ENCODE measurements at places on chromosomes 6 and 20.

DNA sequence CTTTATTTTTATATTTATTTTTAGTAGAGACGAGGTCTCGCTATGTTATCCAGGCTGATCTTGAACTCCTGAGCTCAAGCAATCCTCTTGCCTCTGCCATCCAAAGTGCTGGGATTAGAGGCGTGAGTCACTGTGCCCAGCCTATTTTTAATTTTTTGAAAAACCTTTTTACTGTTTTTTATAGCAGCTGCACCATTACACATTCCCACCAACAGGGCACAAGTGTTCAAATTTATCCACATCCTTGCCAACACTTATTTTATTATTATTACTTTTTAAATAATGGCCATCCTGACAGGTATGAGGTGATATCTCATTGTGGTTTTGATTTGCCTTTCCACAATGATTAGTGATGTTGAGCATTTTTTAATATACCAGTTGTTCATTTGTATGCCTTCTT lies 42.5 kb downstream of the PACSIN1 start:
- DNase-seq = no peak

- DNase-seq = no peak
These were observed 82.7 kb downstream of the TIAM2 start for GRCh38 chr6:155077784-155078183.

GRCh38 chr6:14573267-14573666 lies 455.7 kb downstream of the CD83 start:
- no peak for DNase-seq

GRCh38 chr6:149114167-149114566 lies 203.3 kb upstream of the TAB2 start:
- no peak for DNase-seq

- no peak for DNase-seq
These were observed 305.4 kb upstream of the MAP3K7 start for GRCh38 chr6:90892271-90892670.

- no peak for DNase-seq
These were observed 4.9 kb downstream of the CENPQ start for GRCh38 chr6:49468042-49468441.

- DNase-seq = no peak
These were observed 9.2 kb downstream of the SIM1 start for GRCh38 chr6:100455230-100456124.

- no peak for DNase-seq
These were observed 149.2 kb upstream of the EXOC2 start for GRCh38 chr6:842141-842540.

- DNase-seq = no peak
These were observed 153.9 kb downstream of the UTRN start for GRCh38 chr6:144439016-144439415.

GRCh38 chr6:84738996-84739865 lies 25.2 kb downstream of the TBX18 start:
- no peak for DNase-seq

DNA sequence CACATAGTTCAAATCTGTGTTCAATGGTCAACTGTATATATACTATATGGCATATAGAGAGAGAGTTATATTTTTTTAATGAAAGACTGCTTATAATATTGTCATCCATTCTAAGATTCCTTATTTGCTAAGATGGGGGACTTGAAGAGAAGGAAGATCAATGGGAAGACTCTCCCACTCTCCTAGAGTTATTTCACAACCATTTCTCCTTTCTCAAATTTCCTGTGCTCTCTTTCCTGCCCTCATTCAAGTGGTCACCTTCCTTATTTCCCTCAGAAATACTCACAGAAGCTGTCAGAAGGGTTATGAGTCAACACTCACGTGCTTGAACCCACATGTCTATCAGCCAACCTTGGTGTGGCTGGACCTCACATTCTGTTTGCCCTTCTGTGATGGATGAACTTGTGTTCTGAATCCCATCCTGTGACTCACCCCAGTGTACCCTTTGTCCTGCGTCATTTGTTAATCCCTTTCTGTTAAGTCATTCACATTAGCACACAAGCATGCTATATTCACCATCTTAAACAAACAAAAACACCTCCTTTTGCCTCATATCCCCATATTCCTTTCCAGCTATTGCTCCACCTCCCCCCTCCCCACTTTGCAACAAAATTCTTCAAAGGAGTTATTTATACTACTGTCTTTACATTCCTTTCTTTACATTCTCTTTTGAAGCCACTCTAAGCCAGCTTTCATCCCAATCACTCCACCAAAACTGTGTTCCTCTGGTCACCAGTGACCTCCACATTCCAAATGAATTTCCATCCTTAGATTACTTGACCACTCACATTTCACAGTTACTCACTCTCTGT lies 279.3 kb upstream of the TCF21 start:
- no peak for DNase-seq

DNA sequence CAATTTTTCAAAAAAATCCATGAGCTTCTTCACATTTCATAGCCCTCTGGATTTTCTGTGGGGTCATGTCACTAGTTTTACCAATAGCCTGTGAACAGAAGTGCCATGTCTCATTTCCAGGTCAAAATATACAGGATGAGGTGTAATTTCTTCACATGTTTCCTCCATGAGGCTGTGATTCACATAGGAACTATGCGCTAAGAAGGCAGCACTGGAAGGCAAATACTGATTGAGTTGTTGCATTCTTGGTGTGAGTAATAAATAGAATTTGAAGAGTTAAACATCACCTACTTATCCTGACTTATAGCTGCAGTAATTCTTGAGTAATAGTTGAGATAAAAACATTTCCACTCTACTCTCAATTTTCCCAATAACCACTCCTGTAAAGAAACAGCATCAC lies 442.3 kb downstream of the HAO1 start:
- DNase-seq = no peak

GRCh38 chr20:36585410-36586125 lies 12.2 kb downstream of the TGIF2 start:
- no peak for DNase-seq

GRCh38 chr6:133774356-133774755 lies 114.6 kb upstream of the TCF21 start:
- DNase-seq = no peak

GRCh38 chr20:2859330-2860121 lies 13.8 kb upstream of the PTPRA start:
- no peak for DNase-seq

GRCh38 chr6:118902726-118903125 lies 8.8 kb downstream of the ASF1A start:
- DNase-seq = no peak

GRCh38 chr6:161064915-161065314 lies 73.3 kb downstream of the MAP3K4 start:
- DNase-seq = no peak

- peak; percentile 73 for DNase-seq
These were observed 50.1 kb upstream of the SLC32A1 start for GRCh38 chr20:38674092-38674764.

DNA sequence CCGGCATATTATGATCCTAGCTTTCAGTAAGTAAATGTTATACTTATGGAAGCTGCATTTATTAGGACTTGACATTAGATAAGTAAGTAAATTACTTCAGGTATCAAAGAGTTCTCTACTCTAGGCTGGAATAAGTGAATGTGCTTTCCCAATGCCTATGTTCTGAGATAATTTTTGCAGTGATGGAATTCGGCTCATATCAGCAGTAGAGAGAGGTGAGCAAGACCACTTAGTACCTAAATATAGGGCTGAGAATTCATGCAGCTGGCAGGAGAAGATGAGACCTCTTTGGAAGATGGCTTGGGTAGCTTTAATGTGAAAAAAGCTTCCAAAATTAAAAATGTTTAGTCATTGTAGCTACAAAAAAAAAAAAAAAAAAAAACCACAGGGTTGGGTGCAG lies 13.3 kb upstream of the BEND3 start:
- no peak for DNase-seq

DNA sequence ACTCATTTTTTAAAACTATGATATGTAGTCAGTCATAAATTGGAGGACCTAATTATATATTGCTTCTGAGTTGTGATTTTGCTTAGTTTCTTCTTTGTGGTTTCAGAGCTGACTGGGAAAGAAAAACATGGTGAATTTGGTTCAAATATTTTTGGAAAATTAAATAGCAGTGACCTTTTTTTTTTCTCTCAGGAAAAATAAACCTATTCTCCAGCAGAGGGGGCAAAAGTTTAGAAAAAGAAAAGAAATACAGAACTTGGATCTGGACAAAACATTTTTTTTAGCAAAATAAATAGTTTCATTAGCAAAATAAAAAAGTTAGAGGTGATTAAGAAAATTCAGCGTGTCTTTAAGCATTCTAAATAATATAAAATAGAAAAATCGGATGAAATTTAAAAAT lies 10.2 kb downstream of the COL10A1 start:
- DNase-seq = no peak

DNA sequence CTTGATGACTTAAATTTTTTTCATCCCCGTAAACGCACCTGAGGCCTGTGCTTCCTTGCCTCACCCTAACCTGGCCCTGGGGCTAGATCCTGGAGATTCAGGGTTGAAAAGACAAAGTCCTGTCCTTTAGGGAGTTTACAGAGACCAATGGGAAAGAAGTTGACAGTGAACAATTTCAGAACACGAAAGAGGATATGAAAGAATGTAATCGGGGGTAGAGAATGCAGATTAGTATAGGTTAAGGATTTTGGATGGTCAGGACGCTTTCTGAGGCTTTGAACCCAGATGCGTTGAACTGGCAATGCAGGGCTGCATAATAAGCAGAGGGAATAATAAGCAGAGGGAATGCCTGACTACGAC lies 1.7 kb upstream of the FBXO5 start:
- no peak for DNase-seq

- DNase-seq = no peak
These were observed 17.5 kb downstream of the AGPAT4 start for GRCh38 chr6:161256407-161256806.

DNA sequence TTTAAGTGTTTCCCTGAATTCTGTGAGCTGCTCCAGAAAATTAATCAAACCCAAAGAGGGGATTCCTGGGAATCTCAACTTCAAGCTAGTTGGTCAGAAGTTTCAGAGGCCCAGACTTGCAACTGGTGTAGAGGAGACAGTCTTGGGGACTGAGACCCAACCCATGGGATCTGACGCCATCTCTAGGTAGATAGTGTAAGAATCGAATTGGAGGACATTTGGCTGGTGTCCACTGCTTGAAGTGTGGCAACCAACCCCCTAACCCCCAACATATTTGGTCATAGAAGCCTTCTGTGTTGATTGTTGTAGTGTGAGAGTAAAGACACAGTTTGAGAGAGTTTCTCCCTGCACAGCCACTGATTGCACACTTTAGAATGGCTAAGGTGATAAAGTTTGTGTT lies 103.5 kb upstream of the CARMIL1 start:
- no peak for DNase-seq

DNA sequence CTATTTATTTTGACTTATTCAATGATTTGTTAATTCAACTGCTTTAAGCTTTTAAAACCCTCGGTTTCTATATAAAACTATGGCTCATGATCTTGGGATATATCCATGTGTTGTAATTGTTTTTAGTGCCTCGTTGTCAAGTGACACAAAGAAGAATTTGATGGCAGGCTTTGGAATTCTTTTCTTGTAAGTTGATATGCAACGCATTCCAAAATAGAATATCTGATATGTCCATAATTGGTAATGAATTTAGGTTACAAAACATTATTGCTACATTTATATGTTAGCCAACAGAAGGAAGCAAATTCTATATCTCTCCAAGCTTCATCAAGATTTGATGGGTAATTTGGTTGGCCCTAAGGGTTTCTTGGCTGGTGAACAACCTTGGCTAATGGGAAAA lies 220.4 kb upstream of the RIMS1 start:
- DNase-seq = no peak

GRCh38 chr6:84681693-84682326 lies 82.6 kb downstream of the TBX18 start:
- DNase-seq = no peak

DNA sequence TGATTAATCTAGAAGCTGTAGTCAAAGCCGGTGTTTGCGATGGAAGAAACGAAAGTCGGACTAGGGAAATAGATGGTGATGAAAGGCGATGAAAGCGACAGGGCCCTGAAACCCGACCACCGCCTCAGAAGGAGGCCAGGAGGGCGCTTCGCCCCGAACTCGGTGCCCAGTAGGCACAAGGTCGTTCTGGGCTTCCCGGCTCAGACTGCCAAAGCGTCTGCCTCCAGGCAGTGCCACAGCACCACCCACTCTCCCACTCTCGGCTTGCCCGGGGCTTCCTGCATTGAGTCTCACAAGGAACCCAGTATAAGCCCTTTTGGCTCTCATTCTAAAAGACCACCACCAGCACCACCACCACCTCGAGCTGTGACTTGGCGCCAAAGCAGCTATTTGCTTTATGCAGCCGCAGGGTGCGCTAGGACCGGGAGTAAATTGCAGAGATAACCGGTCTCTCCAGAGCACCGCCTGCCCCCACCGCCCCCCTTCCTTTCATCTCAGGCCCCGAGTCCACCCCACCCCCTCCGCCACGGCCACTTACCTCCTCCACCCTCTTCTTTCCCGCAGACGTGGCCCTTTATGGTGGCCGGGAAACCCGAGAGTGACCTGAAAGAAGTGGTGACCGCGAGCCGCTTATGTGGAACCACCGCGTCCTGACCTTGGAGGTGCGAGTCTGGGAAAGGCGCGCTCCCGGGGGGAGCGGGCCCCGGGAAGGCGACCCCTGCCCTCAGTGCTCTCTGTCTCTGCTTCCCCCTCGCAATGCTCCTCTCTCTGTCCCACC lies 2.4 kb downstream of the TCF21 start:
- peak; percentile 33 for DNase-seq

DNA sequence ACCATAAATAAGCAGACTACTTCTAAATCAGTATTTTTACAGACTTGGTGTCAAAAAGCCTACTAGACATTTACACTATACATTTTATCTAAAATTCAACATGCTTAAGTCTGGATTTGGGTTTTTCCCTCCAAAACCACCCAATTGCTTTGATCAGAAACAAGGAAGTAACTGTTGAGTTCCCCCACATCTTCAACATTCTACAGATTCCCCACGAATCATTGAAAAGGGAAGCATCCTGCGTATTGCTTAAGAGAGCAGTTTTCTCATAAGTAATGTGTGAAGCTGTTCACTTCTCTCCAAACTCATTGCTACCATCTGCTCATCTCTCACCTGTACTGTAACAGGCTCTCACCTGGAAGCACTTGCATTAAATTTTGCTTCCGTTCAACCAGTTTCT lies 36.4 kb upstream of the RNF144B start:
- DNase-seq = no peak

GRCh38 chr6:81214414-81215091 lies 537.9 kb downstream of the TENT5A start:
- DNase-seq = no peak

DNA sequence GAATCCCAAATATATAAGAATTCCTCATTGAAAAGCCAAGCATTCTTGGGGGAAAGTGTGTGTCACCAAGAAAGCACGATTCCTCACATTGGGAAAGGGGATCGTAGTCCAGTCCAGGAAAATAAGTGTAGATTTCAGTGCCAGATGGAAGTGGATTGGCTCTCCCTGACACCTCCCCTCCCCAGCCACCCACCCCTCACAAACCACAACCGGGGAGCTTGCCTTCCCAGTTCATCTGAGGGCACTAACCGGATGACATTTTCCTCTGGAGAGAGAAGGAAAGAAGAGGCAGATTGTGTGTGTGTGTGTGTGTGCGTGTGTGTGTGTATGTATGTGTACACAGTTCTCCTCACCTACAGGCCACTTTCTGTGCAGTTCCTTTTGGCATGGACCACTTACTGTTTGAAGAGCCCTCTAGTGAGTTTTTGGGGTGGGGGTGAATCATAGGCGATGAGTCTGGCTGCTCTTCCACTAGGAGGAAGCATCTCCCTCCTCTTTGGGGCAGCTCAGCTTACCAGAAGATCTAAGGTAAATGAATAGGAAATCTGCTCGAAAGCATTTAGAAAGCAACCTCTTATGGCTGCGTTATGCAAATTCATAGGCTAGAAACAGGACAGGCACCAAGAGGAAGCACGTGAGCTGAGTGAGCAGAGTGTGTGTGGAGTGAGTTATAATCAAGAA lies 20.8 kb downstream of the DAAM2 start:
- no peak for DNase-seq

All from stimulated activated naive CD8-positive, alpha-beta T cell treated with anti-CD3 and anti-CD28 coated beads, Interleukin-15, amount 100 ng/mL, for 72 hours (primary cell).